ENCODE measurements at places on chromosomes 2 and 18.

- no peak for DNase-seq
Measured at GRCh38 chr2:47429795-47430194, 26.8 kb downstream of the MSH2 start.

- DNase-seq, result no peak
Measured at GRCh38 chr2:234444893-234445292, 52.0 kb downstream of the ARL4C start.

GRCh38 chr2:37997629-37998028, 72.5 kb downstream of the RMDN2 start:
- DNase-seq, result no peak

- no peak for DNase-seq
Measured at GRCh38 chr2:224222974-224223373, 178.9 kb downstream of the FAM124B start.

DNA sequence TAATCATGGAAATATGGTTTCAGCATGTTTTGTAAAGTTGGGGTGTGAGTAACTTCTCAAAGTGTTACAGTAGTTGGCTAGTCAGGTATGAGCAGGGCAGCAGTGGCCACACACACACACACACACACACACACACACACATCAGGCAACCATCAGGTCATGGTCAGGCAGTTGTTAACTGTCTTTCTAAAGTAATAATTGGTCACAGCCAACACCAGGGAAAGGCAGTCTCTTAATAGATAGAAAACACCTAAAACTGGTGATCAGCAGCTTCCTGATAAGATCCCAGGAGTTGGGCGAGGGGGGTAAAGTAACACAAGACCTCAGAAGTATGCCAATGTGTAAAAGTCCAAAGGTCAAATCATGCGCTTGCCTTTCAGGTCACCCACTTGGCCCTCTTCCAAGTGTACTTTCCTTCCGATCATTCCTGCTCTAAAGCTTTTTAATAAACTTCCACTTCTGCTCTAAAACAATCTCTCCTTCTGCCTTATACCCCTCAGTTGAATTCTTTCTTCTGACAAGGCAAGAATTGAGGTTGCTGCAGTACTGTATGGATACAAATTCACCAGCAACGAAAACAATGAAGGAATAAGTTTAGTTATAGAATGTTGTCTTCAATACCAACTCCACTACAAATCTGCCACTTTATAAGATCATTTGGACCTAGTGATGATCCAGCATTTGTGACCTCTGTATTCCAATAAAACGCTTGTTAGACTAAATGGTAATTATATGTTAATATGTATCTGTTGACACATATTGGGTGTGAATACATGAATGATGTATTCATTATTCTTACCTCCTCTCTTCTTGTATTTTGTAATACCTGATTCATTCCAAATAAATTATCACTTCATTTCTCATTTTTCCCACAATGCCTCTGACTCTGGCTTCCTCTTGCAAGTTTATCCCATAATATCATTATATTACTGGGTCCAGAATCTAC, 254.3 kb downstream of the METTL4 start:
- DNase-seq, result no peak
